ENCODE measurements at places on chromosomes 4 and X. TPM values are rescaled to one million over a fixed set of nuclear protein-coding genes. Genes with fewer than 3 reads are reported as not detected.
A peak's percentile ranks its signal among the peaks of the same experiment; 100 is the strongest.

The UCP1 gene
- total RNA-seq = not detected

The PRDM5 gene
- 0.89 TPM for total RNA-seq

The MTCP1 gene
- 10.3 TPM for total RNA-seq

The RP2 gene
- total RNA-seq = 14.5 TPM

The SLC26A1 gene
- 1.1 TPM for total RNA-seq

The HGFAC gene
- not detected for total RNA-seq

The CDKL2 gene
- 0.76 TPM for total RNA-seq

The PAGE2 gene
- not detected for total RNA-seq

The OPRPN gene
- total RNA-seq = not detected

The SLC39A8 gene
- total RNA-seq = 15.1 TPM

The PCGF3 gene
- 66.8 TPM for total RNA-seq

The MAGEA8 gene
- not detected for total RNA-seq

DNA sequence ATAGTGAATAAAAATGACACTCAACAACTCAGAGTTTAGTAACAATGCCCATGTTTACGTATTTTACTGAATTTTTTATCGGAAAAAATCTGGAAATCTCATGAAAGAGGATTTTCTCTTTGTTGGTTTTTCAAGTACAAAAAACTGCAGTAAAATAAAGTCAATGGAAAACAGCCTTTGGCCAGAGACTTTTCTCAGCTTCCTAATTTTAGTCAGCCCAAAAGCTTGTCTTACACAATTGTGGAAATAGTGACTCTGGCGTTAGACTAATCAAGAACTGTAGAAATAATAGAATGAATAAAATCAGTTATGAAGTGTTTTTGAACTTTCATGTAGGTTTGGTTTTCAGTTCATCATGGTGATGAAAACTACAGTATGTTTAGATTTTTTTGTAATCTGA lies 234.7 kb downstream of the DKK2 start:
- DNase-seq = no peak
- H3K36me3 ChIP-seq = no peaks in the 10 kb centered on the region
- H3K27me3 ChIP-seq = no peaks in the 10 kb centered on the region

DNA sequence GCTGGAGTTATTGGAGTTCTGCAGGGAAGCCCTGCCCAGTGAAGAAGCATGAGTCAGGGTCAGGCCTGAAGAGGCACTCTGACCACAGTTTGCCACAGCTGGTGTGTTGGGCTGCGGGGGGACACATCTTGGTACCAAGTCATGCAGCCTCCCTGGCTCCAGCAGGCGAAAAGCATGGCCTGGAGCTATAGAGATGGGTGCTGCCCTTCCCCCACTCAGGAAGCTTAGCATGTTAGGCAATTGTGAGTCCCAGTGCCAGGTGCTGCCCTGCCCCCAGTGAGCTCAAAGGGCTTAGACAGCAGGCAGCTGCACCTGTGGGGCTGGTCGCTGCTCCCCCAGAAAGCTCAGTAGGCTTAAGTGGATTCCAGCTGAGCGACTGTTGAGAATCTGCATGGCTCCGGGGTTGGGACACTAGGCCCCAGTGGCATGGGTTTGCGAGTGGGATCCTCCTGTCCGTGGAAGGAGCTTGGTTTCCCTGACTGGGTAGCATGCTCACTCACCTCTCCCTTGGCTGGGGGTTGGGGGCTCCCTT lies 755.5 kb downstream of the GLUD2 start:
- H3K27me3 ChIP-seq = no peaks in the 10 kb centered on the region
- no peak overlapping the region for H3K27ac ChIP-seq
- H3K36me3 ChIP-seq = no peaks in the 10 kb centered on the region
- no peak for DNase-seq
- H3K4me1 ChIP-seq = no peaks in the 10 kb centered on the region

- no peaks in the 10 kb centered on the region for H3K4me1 ChIP-seq
- DNase-seq = no peak
- H3K27ac ChIP-seq = no peak overlapping the region
- no peaks in the 10 kb centered on the region for H3K27me3 ChIP-seq
- H3K4me3 ChIP-seq = no peak overlapping the region
- no peaks in the 10 kb centered on the region for H3K36me3 ChIP-seq
Measured at GRCh38 chr4:154230091-154230490, 261.5 kb downstream of the DCHS2 start.

GRCh38 chrX:41352329-41352838 lies 18.4 kb downstream of the DDX3X start:
- no peak overlapping the region for H3K4me3 ChIP-seq
- H3K4me1 ChIP-seq = no peaks in the 10 kb centered on the region
- H3K36me3 ChIP-seq = peaks cover 7% of the 10 kb centered on the region
- no peak overlapping the region for H3K27ac ChIP-seq

GRCh38 chrX:22105231-22105630 lies 73.1 kb downstream of the PHEX start:
- H3K36me3 ChIP-seq = no peaks in the 10 kb centered on the region
- no peaks in the 10 kb centered on the region for H3K27me3 ChIP-seq
- H3K4me3 ChIP-seq = no peak overlapping the region
- H3K27ac ChIP-seq = no peak overlapping the region

GRCh38 chr4:176504118-176504517 lies 184.4 kb downstream of the SPCS3 start:
- no peaks in the 10 kb centered on the region for H3K4me1 ChIP-seq
- H3K36me3 ChIP-seq = no peaks in the 10 kb centered on the region
- no peak overlapping the region for H3K27ac ChIP-seq
- no peaks in the 10 kb centered on the region for H3K27me3 ChIP-seq
- H3K4me3 ChIP-seq = no peak overlapping the region

- DNase-seq = no peak
- H3K27me3 ChIP-seq = no peaks in the 10 kb centered on the region
- H3K36me3 ChIP-seq = no peaks in the 10 kb centered on the region
- no peak overlapping the region for H3K4me3 ChIP-seq
- H3K4me1 ChIP-seq = no peaks in the 10 kb centered on the region
Measured at GRCh38 chrX:153371256-153371655, 29.9 kb downstream of the PNMA6E start.

DNA sequence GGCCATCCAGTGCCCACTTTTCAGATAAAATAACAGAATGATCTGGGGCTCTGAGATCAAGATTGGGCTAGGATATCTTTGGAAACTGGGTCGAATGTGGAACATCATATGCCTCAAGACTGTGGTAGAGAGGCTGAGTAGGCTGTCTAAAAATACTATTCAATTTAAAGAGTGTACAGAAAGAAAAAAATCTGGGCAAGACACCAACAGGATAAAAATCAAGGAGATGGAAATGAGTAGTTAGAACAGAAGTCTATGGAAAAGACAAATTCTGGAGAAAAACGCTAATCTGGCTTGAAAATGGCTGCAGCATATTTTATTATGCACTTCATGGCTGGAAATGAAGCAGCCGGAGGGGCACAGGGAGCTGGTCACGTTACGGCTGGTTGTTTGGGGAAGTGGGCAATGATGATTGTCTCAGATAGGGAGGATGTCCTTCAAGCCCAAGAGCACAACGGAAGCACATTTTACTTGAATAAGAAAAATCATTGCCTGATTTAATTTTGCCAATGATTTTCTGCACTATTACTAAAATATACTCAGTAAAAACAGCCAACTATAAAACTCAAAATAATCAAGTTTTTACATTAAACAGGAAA lies 27.1 kb upstream of the MAPK10 start:
- no peaks in the 10 kb centered on the region for H3K4me1 ChIP-seq
- no peaks in the 10 kb centered on the region for H3K27me3 ChIP-seq
- no peaks in the 10 kb centered on the region for H3K36me3 ChIP-seq
- H3K27ac ChIP-seq = no peak overlapping the region

DNA sequence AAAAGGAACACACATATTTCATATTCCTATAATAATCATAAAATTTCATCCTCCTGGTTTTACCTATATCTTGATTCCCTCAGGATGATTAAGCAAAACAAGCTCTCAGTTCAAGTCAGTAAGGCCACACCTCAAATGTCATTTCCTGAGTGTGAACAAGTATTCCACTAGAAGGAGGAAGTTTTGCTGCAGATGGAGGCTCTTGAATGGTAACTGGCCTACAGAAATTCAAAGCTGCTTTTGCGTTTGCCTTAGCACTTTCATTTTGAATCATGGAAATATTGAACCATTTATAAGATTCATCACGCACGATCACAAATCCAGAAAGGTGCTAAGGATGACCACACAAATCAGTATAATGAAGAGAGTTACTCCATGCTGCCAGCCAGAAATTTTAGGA lies 254.4 kb upstream of the CXXC4 start:
- no peak overlapping the region for H3K27ac ChIP-seq
- H3K4me1 ChIP-seq = no peaks in the 10 kb centered on the region
- no peaks in the 10 kb centered on the region for H3K27me3 ChIP-seq
- no peak overlapping the region for H3K4me3 ChIP-seq

DNA sequence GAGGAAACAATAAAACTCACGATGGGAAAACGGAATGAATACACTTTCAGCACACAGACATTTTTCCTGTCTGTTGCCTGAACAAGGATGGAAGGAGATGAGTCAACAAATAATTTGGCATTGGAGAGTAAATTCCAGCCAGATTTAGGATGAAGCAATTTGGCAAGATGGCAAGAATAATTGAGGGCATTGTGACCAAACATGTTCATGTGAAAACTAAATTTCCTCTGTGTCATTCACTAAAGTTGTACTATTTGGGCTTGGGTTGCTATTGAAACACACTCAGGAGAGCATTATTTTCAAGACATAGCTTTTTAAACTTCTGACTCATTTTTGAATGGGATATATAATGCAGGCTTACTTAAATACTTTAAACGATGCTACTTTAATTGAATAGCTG lies 1614.4 kb downstream of the PCDH19 start:
- H3K36me3 ChIP-seq = no peaks in the 10 kb centered on the region
- no peaks in the 10 kb centered on the region for H3K4me1 ChIP-seq
- DNase-seq = no peak
- H3K27me3 ChIP-seq = no peaks in the 10 kb centered on the region

- no peak overlapping the region for H3K4me3 ChIP-seq
- H3K27me3 ChIP-seq = no peaks in the 10 kb centered on the region
- DNase-seq = no peak
- H3K4me1 ChIP-seq = no peaks in the 10 kb centered on the region
Measured at GRCh38 chr4:123953566-123953965, 557.0 kb downstream of the SPRY1 start.

DNA sequence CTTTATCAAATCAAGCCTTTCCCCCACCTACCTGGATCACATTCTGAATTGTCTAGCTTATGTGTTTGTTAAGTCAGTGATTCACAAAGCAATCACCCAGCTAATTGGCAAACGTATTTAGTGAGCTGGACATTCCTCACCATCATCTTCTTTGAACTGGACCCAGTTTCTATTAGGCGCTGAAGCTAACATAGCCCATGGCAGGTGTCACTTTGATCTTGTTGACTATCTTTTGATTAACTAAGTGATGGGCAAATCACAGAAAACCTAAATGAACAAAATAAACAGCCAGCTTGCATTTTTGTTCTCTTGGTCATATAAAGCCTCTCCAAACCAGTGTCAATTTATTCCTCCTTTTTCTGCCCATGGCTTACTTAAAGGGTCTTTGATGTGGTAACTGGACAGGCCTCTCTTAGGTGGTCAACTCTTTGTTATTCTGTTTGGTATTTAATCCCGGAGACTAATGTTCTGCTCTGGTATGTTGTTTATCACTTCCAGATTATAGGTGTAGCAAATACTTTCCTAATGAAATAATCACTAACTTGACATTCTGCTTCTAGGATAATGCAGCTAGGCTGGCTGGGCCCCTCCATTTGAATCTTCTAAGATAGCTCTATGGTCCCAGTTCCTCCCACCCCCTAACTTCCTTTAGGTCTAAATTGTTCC lies 105.3 kb upstream of the SMIM10 start:
- no peaks in the 10 kb centered on the region for H3K4me1 ChIP-seq
- H3K27ac ChIP-seq = no peak overlapping the region
- no peak overlapping the region for H3K4me3 ChIP-seq
- no peak for DNase-seq

- H3K27me3 ChIP-seq = no peaks in the 10 kb centered on the region
- DNase-seq = no peak
- H3K4me1 ChIP-seq = no peaks in the 10 kb centered on the region
- no peak overlapping the region for H3K4me3 ChIP-seq
Measured at GRCh38 chr4:162793571-162793970, 373.1 kb downstream of the NAF1 start.

- H3K27ac ChIP-seq = no peak overlapping the region
- no peaks in the 10 kb centered on the region for H3K36me3 ChIP-seq
- DNase-seq = peak; percentile 12
- no peaks in the 10 kb centered on the region for H3K27me3 ChIP-seq
Measured at GRCh38 chr4:54909961-54910360, 215.4 kb downstream of the KDR start.

DNA sequence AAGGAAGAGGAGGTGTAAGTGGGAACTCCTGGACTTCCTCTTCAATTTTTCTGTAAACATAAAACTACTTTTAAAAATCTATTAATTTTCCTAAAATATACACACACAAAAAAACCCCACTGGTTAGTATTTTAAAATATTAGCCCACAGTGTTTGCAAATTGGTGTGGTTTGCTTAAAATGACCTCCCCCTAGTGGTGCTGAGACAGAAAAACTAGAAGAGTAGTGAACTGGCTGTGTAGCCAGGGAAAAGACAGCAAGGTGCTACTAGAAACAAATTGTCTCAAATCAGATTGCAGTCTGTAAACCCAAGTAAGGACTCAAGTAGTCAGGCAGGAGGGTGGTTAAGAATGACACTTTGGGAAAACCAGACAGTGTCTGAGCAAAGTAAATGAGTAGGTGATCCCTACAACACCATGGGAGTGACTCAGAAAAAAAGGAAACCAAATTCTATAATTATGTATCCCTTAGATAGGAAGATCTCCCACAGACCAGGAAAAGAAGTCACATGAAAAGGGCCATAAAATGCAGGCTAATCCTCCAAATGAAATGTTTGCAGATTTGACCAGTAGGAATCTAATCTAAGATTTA lies 26.0 kb downstream of the AMTN start:
- peaks cover 2% of the 10 kb centered on the region for H3K27me3 ChIP-seq
- H3K27ac ChIP-seq = no peak overlapping the region
- H3K36me3 ChIP-seq = no peaks in the 10 kb centered on the region
- no peak overlapping the region for H3K4me3 ChIP-seq

GRCh38 chr4:129926936-129927335 lies 831.0 kb downstream of the C4orf33 start:
- H3K4me1 ChIP-seq = no peaks in the 10 kb centered on the region
- no peaks in the 10 kb centered on the region for H3K36me3 ChIP-seq
- DNase-seq = no peak
- H3K27me3 ChIP-seq = no peaks in the 10 kb centered on the region
- no peak overlapping the region for H3K4me3 ChIP-seq

- H3K27ac ChIP-seq = no peak overlapping the region
- no peak for DNase-seq
- no peaks in the 10 kb centered on the region for H3K4me1 ChIP-seq
- H3K4me3 ChIP-seq = no peak overlapping the region
Measured at GRCh38 chr4:174631901-174632758, 109.8 kb upstream of the HPGD start.

Data from naive thymus-derived CD4-positive, alpha-beta T cell (primary cell).